AG09319 (cell line): ENCODE measurements at places on chromosomes 13 and 19.
A peak's percentile ranks its signal among the peaks of the same experiment; 100 is the strongest.

DNA sequence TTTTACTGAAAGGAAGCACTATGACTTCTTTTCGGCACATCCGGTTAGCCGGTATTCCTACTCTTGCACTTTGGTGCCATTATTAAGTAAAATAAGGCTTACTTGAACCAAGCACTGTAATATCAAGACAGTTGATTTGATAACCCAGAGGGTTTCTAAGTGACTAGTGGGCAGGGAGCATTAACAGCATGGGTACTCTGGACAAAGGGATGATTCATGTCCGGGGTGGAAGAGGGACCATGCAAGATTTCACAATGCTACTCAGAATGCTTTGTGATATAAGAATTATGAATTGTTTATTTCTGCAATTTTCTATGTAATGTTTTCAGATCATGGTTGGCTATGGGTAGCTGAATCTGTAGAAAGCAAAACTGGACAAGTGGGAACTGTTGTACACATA lies 282.1 kb downstream of the TDRD3 start:
- no peak for DNase-seq

- peak; percentile 95 for DNase-seq
Measured at GRCh38 chr19:39833464-39834286, at the start of gene DYRK1B. DYRK1B (minus strand) TSS chr19:39834162; CDS start chr19:39831867, 2,295 bp downstream.

GRCh38 chr19:48355365-48355954 lies 8.3 kb downstream of the TMEM143 start:
- DNase-seq: no peak

DNA sequence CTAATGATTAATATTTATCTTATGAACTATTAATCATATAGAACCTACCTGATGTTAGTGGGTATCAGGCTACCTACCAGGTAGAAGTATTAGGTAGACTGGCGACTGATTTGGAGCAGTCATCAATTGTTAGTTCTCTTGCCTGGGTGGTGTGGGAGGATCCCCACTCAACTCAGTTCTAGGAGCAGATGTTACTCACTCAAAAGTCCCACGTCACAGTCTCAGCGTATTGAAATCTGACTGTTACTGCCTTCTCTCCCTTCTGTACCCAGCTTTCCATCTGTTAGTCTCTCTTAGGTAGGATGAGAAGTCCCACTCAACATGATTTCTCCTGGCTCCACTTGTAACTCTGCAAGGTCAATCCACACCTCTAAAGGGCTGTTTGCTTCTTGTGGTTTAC lies 102.7 kb downstream of the OLFM4 start:
- no peak for DNase-seq

- DNase-seq: no peak
Measured at GRCh38 chr19:47411101-47411500, 8.2 kb downstream of the MEIS3 start.

DNA sequence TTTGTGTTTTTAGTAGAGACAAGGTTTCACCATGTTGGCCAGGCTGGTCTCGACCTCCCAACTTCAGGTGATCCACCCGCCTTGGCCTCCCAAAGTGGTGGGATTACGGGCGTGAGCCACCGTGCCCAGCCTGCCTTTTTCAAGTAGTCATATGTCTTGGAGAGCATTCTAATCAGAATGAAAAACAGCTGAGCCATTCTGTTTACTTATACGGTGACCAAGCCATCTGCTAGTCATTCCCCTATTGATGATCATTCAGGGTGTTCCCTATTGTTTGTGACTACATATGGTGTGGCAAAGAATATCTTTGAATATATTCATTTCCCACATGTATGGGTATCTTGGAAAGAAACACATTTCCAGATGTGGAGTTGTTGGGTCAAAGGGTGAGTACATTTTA lies 17.2 kb downstream of the BLOC1S3 start:
- DNase-seq: no peak

GRCh38 chr19:51781999-51782398 lies 13.0 kb upstream of the FPR3 start:
- DNase-seq: no peak

DNA sequence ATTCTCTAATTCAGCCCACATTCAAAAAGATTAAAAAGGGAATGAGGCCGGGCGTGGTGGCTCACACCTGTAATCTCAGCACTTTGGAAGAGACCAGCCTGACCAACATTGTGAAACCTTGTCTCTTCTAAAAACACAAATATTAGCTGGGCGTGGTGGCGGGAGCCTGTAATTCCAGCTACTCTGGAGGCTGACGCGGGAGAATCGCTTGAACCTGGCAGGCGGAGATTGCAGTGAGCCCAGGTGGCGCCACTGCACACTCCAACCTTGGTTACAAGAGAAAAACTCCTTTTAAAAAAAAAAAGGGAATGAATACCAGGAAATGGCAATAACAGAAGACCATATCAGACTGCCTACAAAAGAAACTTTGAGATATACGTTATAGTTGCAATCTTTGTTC lies 1244.5 kb downstream of the PCDH9 start:
- no peak for DNase-seq

DNA sequence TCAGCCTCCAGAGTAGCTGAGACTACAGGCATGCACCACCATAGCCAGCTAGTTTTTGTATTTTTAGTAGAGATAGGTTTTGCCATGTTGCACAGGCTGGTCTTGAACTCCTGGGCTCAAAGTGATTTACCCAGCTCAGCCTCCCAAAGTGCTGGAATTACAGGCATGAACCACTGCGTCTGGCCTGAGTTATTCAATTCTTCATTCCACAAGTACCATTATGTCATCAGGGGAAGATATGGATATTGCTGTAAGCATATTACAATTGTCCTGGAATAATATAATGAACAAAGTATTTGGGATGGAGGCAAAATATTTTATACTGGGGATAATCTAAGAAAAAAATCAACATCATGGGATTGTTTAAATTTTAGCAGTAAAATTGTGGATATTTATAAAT lies 646.0 kb upstream of the SLITRK6 start:
- DNase-seq: no peak

- no peak for DNase-seq
Measured at GRCh38 chr19:35462476-35462953, 14.5 kb downstream of the FFAR2 start.

- peak; percentile 51 for DNase-seq
Measured at GRCh38 chr19:28289295-28290063, 923.5 kb downstream of the UQCRFS1 start.

DNA sequence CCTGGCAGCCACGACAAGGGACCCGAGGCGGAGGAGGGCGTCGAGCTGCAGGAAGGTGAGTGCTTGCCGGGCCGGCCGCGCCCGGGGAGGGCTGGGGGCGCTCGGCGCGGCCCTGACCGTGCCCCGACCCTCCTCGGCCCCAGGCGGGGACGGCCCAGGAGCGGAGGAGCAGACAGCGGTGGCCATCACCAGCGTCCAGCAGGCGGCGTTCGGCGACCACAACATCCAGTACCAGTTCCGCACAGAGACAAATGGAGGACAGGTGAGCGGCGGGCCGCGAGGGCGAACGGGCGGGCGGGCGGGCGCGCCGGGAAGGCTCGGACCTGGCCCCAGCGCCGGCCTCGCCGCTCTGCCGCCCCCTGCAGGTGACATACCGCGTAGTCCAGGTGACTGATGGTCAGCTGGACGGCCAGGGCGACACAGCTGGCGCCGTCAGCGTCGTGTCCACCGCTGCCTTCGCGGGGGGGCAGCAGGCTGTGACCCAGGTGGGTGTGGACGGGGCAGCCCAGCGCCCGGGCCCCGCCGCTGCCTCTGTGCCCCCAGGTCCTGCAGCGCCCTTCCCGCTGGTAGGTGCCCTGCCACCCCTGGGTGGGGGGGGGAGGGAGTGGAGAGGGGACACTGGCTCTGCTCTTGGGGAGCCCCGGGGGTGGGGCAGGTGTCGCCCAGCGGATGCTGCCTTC lies 816 bp downstream of the USF2 start:
- DNase-seq: peak; percentile 24

DNA sequence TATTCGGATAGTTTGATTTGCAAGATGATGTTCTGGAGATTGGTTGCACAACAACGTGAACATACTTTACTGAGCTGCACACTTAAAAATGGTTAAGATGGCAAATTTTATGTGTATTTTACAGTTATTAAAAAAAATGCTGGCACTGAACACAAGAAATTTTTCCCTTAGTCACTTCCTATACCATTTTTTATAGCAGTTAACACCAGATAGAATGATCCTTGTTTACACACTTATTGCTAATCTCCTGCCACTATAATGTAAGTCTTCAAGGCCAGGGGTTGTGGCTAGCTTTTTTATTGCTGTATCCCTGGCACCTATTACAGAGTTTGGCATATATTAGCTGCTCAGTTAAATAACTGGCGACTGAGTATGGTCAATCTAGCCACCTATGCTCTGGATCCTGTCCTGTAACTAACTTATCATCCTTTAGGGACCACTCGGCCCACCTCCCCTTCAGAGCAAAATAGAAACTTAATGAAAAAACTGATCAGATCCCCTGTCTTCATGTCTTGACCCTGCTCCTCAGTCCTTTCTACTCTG lies 2.0 kb upstream of the EBPL start:
- DNase-seq: no peak

- no peak for DNase-seq
Measured at GRCh38 chr19:49423985-49424303, 703 bp upstream of the PTH2 start.

- DNase-seq: no peak
Measured at GRCh38 chr19:6769006-6769619, 1.9 kb upstream of the SH2D3A start.
